ENCODE measurements at places on chromosomes 12 and 14. TPM values are rescaled to one million over a fixed set of nuclear protein-coding genes. Genes with fewer than 3 reads are reported as not detected.

ZFC3H1 gene
- total RNA-seq = 48.9 TPM

TAS2R7 gene
- total RNA-seq = not detected

DUSP6 gene
- 23.4 TPM for total RNA-seq

SPIC gene
- total RNA-seq = not detected

NXPH4 gene
- total RNA-seq = 1.7 TPM

DTX1 gene
- 34.9 TPM for total RNA-seq

STON2 gene
- total RNA-seq = 27.3 TPM

CPNE6 gene
- 46.2 TPM for total RNA-seq

LGR5 gene
- under 0.01 TPM for total RNA-seq

GAPDH gene
- total RNA-seq = 1,154 TPM

C3AR1 gene
- 0.49 TPM for total RNA-seq

MGAT4C gene
- 79.2 TPM for total RNA-seq

CCDC198 gene
- total RNA-seq = not detected

ANAPC7 gene
- 32.0 TPM for total RNA-seq

TTC6 gene
- 0.25 TPM for total RNA-seq

KRT83 gene
- total RNA-seq = not detected

LRP1-AS gene
- total RNA-seq = not detected

EML1 gene
- total RNA-seq = 110 TPM

KRT85 gene
- not detected for total RNA-seq

HOXC5 gene
- not detected for total RNA-seq

NRL gene
- 1.2 TPM for total RNA-seq

FGF6 gene
- not detected for total RNA-seq

ITPR2 gene
- total RNA-seq = 38.8 TPM

NAA25 gene
- total RNA-seq = 31.0 TPM

KERA gene
- total RNA-seq = 1.2 TPM

MLH3 gene
- total RNA-seq = 52.4 TPM

ACTR10 gene
- total RNA-seq = 99.1 TPM

Measured in temporal lobe (tissue), 4 donors.